ENCODE measurements at places on chromosomes 1 and 21.

DNA sequence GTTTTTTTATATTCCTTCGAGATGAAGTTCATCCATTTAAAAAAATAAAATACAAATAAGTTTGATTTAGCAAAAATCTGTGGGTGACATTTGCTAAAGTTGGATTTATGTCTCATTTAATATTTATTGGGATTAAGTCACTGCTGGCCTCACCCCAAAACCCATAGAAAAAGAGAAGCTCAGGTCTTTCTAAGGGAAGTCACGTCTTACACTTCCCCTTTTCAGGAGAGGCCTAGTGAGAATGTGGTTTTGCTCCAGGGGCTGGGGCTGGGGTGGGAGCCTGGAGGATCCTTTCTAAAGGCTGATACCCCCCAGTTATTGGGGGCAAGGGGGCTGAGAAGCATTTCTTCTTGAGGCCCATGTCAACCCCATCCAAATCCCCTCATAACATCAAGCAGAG lies 300.3 kb downstream of the DSCAM start:
- no peak for DNase-seq

- DNase-seq, result peak; percentile 64
Measured at GRCh38 chr1:12600880-12601633, 17.0 kb downstream of the DHRS3 start.

GRCh38 chr1:35595684-35596083 lies 22.6 kb downstream of the TFAP2E start:
- no peak for DNase-seq

DNA sequence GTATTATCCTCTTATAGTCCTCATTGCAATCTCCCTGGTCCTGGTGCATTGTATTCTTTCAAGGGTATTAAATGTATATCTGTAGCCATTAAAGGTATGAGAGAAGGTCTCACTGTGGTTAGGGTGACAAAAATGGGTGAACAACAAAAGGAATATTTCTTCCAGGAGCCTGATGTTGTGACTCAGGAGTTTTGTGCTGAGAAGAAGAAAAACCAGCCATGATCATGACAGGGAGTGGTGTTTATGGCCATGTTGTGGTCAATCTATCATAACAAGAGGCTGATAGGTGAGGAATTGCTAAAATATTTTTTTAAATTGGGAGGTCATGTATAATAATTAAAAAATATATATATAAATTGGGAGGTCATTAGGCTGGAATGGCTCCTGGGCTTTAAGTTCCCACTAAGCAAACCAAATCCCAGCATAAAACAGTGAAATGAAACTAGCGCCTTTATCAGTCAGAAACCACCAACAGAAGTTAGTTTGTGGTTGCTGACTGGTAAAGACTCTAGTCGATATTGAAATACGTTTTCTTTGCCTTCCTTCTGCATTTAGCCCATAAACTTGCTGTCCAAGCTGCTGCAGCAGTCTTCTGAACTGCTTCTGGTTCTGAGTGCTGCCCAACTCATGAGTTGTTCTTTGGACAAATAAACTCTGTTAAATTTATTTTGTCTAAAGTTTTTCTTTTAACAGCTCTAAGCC lies 60.3 kb downstream of the TBX19 start:
- no peak for DNase-seq

GRCh38 chr1:11019971-11020370 lies 7.5 kb downstream of the TARDBP start:
- no peak for DNase-seq

- no peak for DNase-seq
Measured at GRCh38 chr1:69070660-69071373, 496.9 kb upstream of the LRRC7 start.

- no peak for DNase-seq
Measured at GRCh38 chr1:29698626-29699025, 462.3 kb downstream of the PTPRU start.

DNA sequence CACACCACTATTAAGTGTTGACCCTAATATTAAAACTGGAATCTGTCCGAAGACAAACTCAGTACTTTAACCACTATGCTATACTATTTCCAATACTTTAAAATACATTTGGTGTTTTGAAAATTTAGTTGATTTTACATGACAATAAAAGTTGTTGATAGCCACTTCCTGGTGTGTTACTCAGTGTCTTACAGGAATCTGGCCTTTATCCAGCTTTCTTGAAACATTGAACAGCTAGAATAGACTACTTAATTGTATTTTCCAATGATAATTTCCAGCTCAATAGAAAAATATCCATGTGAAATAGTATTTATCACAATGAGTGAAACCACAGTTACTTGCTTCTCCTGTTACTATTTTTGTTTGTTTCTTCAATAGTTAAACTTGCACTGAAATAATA lies 369.6 kb upstream of the ADGRL4 start:
- DNase-seq, result no peak

DNA sequence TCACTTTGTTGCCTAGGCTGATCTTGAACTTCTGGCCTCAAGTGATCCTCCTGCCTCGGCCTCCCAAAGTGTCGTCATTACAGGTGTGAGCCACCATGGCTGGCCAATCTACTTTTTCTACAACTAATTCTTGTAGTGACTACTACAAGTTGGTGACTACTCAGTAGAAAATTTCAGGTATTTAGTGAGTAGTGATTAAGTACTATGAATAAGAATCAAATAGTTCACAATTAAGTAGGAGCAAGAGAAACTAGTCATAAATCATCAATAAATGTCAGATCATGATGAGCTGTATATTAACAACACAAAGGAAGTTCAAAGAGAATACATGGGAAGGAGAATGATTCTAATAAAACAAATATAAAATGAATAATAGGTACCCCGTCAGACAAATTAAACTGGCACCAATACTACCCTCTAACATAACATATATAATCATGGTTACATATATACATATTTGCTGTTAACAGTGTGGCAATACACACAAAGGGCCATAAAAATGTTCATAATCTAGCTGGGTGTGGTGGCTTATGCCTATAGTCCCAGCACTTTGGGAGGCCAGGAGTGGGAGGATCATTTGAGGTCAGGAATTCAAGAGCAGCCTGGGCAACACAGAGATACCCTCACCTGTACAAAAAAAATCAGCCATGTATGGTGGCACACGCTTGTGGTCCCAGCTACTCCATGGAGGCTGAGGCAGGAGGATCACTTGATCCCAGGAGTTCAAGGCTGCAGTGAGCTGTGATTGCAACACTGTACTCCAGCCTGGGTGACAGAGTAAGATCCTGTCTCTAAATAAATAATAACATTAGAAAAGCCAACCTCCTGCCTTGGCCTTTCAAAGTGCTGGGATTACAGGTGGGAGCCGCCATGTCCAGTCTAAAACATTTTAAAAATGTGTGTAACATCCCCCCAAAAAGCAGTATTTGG lies 19.1 kb downstream of the YY1AP1 start:
- no peak for DNase-seq

DNA sequence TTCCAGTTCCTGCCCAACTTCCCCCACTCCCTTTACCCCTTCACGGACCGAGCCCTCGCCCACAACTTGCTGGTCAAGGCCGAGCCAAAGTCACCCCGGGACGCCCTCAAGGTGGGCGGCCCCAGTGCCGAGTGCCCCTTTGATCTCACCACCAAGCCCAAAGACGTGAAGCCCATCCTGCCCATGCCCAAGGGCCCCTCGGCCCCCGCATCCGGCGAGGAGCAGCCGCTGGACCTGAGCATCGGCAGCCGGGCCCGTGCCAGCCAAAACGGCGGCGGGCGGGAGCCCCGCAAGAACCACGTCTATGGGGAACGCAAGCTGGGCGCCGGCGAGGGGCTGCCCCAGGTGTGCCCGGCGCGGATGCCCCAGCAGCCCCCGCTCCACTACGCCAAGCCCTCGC lies 42.1 kb upstream of the ARHGEF16 start:
- DNase-seq, result no peak

DNA sequence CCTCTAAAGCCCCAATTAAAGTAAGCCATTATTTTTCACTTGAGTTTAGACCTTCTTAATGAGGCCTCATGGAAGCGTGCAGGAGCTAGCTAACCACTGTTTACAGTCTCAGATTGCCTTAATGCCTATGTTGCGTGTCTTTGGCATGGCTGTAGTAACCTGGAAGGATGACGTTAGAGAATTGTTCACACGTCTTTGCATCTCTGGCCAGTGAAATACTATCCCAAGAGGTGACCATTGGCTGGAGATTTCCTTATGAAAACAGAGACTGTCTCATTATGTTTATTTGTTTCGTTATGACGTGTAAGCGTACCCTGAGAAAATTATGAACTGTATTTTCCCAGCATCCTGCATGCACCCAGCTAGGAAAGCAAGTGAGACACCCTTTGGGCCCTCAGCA lies 18.6 kb upstream of the BMP8A start:
- no peak for DNase-seq

DNA sequence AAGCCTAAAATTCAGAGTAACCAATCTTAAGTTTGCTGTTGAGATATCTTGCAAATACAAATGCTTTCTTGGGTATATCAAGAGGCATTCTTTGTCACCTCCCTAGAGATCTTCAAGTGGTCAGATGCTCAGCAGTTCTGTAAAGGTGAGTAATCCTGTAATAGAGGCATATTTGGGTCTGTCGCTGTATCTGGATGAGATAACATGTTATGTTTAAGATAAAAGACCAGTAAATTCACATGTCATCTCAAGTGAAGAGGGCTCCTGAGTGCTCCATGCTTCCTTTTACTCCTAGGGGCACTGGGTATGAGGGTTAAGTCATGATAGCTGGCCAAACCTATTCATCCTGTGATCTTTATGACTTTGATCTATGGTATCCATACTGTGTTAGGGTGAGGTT lies 7.5 kb downstream of the CR2 start:
- no peak for DNase-seq

GRCh38 chr1:234559152-234559901 lies 50.7 kb downstream of the IRF2BP2 start:
- DNase-seq, result peak; percentile 35

- no peak for DNase-seq
Measured at GRCh38 chr1:3244927-3245315, 175.9 kb downstream of the PRDM16 start.

GRCh38 chr1:109783436-109783835 lies 19.7 kb upstream of the EPS8L3 start:
- DNase-seq, result no peak

DNA sequence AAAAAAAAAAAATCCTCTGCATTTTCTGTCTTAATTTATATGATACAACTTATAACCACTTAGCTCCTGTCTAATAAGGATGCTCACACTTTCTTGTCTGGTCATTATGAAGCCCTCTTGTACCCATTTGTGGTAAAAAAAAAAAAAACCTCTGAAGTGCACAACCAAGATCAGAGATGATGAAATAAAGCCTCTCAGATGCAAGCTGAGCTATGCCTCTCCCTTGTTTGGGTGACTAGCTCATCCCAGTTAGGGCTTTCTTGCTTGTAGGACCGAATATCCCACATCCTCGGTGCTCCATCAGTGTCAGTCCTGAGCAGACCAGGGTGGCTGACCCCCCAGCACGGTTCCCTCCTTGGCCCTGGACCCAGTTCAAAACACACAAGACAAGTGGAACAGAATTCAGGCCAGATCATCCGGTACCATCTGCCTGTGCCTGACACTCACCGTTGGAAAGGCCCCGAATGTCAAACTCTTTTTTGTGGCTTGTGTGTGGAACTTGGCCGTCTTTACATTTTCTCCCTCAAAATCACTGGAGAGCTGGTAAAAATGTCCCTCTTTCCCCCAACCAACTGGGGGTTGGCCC lies 6.3 kb upstream of the SELENON start:
- no peak for DNase-seq

- no peak for DNase-seq
Measured at GRCh38 chr1:32887623-32888022, 1.3 kb downstream of the HPCA start.

DNA sequence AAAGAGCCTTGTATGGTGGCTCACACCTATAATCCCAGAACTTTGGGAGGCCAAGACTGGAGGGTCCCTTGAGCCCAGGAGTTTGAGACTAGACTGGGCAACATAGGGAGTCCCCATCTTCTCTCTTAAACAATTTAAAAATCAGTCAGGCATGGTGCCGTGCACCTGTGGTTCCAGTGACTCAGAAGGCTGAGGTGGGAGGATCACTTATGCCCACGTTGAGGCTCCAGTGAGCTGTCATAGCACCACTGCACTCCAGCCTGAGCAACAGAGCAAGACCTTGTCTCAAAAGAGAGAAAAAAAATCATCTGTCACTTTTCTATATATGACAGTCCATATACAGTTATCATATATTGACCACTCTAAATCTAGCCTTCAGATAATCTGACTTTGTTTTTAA lies 658.3 kb downstream of the LTN1 start:
- DNase-seq, result no peak

DNA sequence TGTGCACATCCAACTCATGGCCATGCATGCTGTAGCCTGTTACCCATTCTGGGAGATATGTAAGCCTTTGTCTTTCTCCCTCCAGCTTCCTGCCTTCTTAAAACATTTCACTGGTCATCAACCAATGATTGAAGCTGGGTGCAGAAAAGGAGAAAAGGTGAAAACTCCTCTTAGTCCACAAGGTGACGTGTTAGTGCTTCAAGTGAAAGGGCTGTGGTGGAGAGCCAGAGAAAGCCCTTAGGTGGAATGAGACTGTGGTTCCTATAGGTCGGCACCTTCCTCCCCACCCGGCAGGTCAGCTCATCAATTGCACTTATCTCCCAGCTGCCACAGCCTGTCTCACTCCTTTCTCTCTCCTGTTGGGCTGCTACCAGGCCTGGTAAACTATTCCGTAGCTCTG lies 30.4 kb downstream of the ERG start:
- no peak for DNase-seq

DNA sequence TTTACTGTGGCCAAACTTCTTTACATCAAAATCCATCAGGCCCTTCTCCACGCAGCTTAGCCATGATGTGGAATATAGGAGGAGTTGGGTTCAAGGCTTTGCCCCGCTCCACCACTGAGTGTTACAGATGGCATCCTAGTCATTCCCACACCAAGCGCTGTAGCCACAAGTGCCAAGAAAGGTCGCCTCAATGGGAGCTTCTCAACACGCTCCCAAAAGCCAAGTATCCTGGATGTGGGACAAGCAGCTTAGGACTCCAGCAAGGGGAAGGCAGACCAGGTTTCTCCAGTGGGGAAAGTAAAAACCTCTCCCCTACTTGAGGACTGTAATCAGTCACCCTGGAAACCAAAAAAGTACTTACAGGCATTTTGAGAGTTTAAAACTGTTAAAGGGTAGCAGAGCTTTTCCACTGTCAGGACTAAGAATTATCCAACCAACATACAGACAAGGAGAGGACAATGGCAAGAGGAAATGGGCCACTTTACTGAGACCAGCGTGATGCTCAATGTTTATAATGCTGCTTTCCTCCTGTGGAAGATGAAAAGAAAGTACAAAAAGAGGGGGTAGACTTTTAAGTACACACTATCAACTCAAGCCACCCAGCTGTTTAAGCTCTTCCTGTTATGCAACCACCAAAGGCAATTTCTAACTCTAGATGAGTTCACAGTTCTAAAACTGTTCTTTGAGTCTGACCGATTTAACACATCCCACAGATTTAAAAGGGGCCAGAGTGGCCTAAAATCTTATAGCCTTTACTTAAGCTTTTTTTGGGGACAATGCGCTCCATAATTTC lies 120.7 kb upstream of the KRTAP19-8 start:
- DNase-seq, result no peak

- DNase-seq, result no peak
Measured at GRCh38 chr1:202798260-202798659, 10.0 kb downstream of the KDM5B start.

- no peak for DNase-seq
Measured at GRCh38 chr1:17687145-17687544, 68.0 kb upstream of the ACTL8 start.

- DNase-seq, result no peak
Measured at GRCh38 chr21:37974081-37974480, 57.8 kb upstream of the KCNJ6 start.
